ENCODE measurements at places on chromosomes 1 and 21.

- no peak for DNase-seq
Measured at GRCh38 chr1:185565302-185565701, 168.9 kb upstream of the HMCN1 start.

DNA sequence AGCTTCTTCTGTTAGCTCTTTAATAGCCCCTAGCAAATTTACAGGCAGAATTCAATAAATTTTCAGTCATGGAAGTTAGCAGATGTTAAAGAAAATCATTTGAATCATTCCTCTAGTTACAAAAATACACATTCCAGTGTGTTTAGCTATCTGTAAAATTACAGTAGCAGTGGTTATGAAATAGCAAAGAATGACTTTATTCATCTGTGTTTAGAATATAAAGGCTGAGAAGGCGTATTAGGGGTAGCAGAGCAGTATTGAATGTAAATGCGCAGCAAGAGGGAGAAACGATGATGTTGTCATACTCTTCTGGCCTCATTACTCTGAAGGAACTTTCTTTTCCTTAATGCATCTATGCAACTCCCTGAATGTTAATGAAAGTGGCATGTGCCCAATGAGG, 106.2 kb upstream of the CYYR1 start:
- DNase-seq = no peak

GRCh38 chr1:85801520-85801919, 93.3 kb upstream of the ZNHIT6 start:
- DNase-seq = no peak

GRCh38 chr1:247090455-247090854, 11.8 kb upstream of the ZNF670 start:
- DNase-seq = no peak

DNA sequence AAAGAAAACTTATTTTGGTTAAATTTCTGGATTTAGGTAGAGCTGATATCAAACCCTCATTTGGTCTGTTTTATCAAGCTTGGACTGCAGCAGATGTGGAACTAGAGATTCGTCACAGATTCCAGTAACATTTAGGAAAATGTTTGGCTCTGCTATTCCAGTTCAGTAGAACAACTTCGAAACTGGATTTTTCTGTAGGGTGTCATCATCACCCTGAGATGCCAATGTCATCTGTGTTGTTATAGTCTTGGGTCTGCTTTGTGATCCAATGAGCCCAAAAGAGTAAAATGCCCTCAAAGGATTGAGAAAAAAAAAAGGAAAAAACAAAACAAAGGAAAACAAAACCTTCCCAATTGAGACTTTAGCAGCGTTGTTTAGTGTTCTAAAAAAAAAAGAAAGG, 55.4 kb downstream of the LAMC2 start:
- no peak for DNase-seq

DNA sequence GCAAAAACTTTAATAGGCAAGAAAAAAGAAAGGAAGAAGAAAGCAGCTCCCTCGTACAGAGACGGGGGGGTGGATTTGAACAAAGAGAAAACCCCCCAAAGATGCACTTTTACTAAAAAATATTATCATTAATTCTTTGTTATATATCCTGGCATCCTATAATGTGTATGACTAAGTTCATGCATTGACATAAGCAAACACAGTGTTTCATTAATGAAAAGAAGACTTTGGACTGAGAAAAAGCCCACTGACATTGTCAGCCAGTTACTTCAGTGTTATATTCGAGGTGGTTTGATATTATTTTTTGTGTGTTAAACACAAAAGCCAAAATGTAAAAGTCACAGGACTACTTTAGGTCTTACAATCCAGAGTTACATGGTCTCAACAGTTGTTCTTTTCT, 110.1 kb upstream of the DPYD start:
- no peak for DNase-seq

DNA sequence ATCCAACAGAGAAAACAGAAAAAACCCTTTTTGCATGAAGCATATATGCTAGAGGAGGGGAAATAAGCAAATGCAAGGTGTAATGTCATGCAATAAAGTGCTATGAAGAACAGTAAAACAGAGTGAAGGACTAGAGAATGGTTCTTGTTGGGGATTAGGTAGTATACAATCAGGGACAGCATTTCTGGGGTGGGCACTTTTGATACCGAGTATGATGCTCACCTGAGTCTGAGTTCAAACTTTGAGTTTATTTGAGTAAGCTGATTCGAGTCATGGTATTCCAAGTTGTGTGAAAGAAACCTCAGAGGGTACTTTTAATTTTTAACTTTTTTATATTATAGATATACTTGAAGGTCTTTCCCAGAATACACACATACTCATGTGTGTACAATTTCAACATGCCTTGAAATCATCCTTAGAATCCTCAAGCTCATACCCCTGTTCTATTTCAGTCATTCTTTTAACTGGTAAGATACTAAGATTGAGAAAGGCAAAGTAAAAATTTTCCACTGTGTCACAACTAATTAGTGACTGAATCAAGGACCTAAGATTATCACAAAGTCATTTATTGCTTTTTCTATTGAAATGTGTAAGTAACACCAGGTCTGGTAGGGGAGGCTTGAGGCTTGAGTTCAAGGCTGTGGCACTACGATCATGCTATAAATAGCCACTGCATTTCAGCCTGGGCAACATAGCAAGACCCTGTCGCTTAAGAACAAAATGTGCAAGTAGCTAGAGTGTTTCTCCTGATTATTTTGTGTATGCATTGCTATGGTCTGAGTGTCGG, 12.1 kb downstream of the LRRC8B start:
- DNase-seq = no peak

DNA sequence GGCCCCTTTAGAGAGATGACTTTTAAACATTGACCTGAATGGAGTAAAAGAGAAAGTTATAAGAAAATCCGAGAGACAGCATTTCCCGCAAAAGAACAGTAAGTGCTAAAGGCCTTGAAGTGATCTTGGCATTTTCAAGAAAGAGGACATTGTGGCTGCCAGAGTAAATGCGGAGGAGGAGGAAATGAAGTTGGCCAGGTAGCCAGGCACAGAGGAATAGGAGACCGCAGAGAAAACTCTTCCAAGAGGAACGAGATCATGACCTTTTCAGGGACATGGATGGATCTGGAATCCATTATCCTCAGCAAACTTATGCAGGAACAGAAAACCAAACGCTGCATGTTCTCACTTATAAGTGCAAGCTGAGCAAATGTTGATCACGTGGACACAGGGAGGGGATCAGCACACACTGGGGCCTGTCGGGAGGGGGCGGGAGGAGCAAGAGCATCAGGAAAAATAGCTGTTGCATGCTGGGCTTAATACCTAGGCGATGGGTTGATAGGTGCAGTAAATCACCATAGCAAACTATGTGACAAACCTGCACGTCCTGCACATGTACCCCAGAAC, 49.7 kb downstream of the EEIG2 start:
- no peak for DNase-seq
